Endothelial cell (in vitro differentiated cells): ENCODE measurements at places on chromosomes 2 and 18. TPM values are rescaled to one million over a fixed set of nuclear protein-coding genes. Genes with fewer than 3 reads are reported as not detected.

DNA sequence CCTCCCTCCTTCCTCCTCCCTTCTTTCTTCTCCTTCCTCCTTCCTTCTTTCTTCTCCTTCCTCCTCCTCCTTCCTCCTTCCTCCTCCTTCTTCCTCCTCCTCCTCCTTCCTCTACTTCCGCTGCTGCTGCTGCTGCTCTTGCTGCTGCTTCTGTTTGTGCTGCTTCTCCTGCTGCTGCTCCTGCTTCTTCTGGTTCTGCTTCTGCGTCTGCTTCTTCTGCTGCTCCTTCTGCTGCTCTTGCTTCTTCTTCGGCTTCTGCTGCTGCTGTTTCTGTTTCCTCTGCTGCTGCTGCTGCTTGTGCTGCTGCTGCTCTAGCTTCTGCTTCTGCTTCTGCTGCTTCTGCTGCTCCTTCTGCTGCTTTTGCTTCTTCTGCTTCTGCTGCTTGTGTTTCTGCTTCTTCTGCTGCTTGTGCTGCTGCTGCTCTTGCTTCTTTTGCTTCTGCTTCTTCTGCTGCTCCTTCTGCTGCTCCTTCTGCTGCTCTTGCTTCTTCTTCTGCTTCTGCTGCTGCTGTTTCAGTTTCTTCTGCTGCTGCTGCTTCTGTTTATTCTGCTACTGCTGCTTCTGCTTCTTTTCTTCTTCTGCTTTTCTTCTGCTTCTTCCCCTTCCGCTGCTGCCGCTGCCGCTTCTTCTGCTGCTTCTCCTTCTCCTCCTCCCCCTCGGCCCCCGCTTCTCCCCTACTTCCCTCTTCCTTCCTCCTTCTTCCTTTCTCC lies 8.6 kb downstream of the SNRNP27 start:
- peaks cover 11% of the 10 kb centered on the region for H3K36me3 ChIP-seq
- DNase-seq, result no peak
- H3K27me3 ChIP-seq, result peaks cover 1% of the 10 kb centered on the region
- H3K4me1 ChIP-seq, result peaks cover 22% of the 10 kb centered on the region
- H3K27ac ChIP-seq, result no peak overlapping the region

CCBE1 gene
- total RNA-seq, result 1.2 TPM

- no peak for DNase-seq
- peaks cover 15% of the 10 kb centered on the region for H3K27me3 ChIP-seq
- H3K36me3 ChIP-seq, result peaks cover 8% of the 10 kb centered on the region
- H3K4me1 ChIP-seq, result peaks cover 35% of the 10 kb centered on the region
Observed at GRCh38 chr2:148875387-148876051, 492 bp downstream of the KIF5C start.

DNA sequence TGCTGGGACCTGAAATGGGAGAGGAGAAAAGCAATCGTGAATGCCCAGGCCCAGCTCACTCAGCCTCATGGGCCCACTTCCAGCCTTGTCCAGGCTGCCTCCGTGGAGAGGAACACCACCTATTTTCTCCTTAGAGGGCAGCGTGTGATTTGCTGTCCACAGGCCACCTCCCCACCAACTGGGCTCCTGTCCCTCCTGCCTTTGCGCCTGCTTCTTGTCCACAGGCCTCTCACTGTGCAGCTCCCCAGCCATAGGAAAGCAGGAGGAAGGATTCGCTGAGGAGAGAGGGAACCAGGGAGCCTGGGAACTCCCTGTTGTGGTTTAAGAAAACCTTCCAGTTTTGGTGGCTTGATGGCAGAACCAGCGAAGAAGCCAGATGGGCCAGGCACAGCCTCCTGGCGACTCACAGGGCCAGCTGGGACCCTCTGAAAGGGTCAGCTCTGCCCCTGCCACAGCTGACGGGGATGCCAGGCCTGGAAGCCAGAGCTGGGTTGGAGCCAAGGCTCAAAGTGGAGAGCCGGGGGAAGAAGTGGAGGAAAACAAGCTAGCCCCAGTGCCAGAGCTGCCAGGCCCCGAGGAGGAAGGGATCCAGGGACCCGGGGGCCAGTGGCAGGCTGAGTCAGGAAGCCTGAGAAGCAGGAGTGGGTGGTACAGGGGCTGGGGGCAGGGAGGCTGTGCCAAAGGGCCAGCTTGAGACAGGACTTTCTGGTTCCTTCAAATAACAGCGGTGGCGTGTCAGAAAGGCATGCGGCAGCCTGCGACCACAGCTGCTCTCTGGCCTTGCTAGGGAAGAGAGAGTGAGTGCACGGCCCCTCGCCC lies 9.9 kb downstream of the TMBIM1 start:
- H3K27me3 ChIP-seq, result peaks cover 15% of the 10 kb centered on the region
- H3K4me3 ChIP-seq, result no peak overlapping the region
- DNase-seq, result no peak
- H3K36me3 ChIP-seq, result peaks cover 30% of the 10 kb centered on the region

- DNase-seq, result no peak
- no peak overlapping the region for H3K4me3 ChIP-seq
- no peak overlapping the region for H3K27ac ChIP-seq
- no peaks in the 10 kb centered on the region for H3K27me3 ChIP-seq
- no peaks in the 10 kb centered on the region for H3K36me3 ChIP-seq
- H3K4me1 ChIP-seq, result no peaks in the 10 kb centered on the region
Observed at GRCh38 chr2:72263776-72264060, 116.1 kb upstream of the CYP26B1 start.
